ENCODE measurements at places on chromosomes 7 and 10. TPM values are rescaled to one million over a fixed set of nuclear protein-coding genes. Genes with fewer than 3 reads are reported as not detected.

RPS24 gene
- 2,218 TPM for total RNA-seq

DNA sequence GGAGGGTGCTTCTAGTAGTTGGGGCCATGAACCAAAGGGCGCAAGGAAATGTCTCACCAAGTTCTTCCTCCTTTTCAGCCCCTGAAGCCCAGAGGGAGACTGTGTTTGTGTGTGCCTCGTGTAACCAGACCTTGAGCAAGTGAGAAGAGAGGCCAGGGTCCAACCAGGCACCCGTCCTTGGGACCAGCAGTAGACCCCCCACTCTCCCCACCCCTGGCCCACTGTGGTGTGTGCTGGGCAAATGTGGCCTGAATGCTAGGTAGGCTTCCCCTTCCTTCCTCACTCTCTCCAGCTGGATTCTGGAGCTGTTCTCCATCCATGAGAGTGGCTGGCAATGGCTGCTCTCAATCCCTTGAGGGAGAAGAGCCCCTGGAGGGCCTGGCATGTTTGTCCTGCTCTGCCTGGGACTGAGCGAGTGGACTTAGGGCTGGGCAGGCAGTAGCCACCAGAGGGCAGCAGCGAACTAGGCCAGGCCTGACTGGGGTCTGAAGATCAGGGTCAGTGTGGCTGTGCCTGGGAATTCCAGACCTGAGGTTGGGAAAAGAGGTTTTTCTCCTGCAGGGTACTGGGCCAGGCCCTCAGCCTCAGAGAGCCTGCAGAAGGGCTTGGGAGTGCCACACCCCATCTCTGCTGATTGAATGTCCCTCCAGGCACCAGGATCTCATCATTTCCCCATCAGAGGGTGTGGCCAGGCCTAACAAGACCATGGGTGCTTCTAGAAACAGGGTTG is 12.5 kb downstream of the SFRP5 start:
- H3K36me3 ChIP-seq: peaks cover 71% of the 10 kb centered on the region
- H3K4me1 ChIP-seq: no peaks in the 10 kb centered on the region
- H3K27me3 ChIP-seq: no peaks in the 10 kb centered on the region
- DNase-seq: peak; percentile 27
- no peak overlapping the region for H3K4me3 ChIP-seq

GRCh38 chr7:7352845-7353244 is 170.5 kb downstream of the C1GALT1 start:
- H3K4me3 ChIP-seq: no peak overlapping the region
- DNase-seq: no peak
- no peak overlapping the region for H3K27ac ChIP-seq
- no peaks in the 10 kb centered on the region for H3K27me3 ChIP-seq
- no peaks in the 10 kb centered on the region for H3K4me1 ChIP-seq

- DNase-seq: no peak
- H3K4me1 ChIP-seq: peaks cover 15% of the 10 kb centered on the region
- H3K4me3 ChIP-seq: no peak overlapping the region
- H3K27ac ChIP-seq: no peak overlapping the region
- no peaks in the 10 kb centered on the region for H3K27me3 ChIP-seq
Observed at GRCh38 chr10:113053881-113054280, 103.8 kb downstream of the TCF7L2 start.

- no peak overlapping the region for H3K27ac ChIP-seq
- no peaks in the 10 kb centered on the region for H3K4me1 ChIP-seq
- no peak overlapping the region for H3K4me3 ChIP-seq
Observed at GRCh38 chr7:40646717-40647116, 511.9 kb downstream of the SUGCT start.

FAM180A gene
- total RNA-seq: not detected

SYT15 gene
- total RNA-seq: 1.4 TPM

- DNase-seq: no peak
- H3K4me1 ChIP-seq: peaks cover 20% of the 10 kb centered on the region
- H3K36me3 ChIP-seq: no peaks in the 10 kb centered on the region
- no peak overlapping the region for H3K27ac ChIP-seq
Observed at GRCh38 chr7:77200542-77200941, 923 bp upstream of the FGL2 start.

- no peaks in the 10 kb centered on the region for H3K27me3 ChIP-seq
- no peak overlapping the region for H3K27ac ChIP-seq
- H3K36me3 ChIP-seq: no peaks in the 10 kb centered on the region
- no peaks in the 10 kb centered on the region for H3K4me1 ChIP-seq
Observed at GRCh38 chr10:65394502-65395297, 1531.1 kb upstream of the LRRTM3 start.

SEMA4G gene
- 1.5 TPM for total RNA-seq
